ENCODE measurements at places on chromosomes 5 and 9. TPM values are rescaled to one million over a fixed set of nuclear protein-coding genes. Genes with fewer than 3 reads are reported as not detected.

NR5A1 gene
- not detected for polyA plus RNA-seq

ALDH1A1 gene
- 0.06 TPM for polyA plus RNA-seq

PPP3R2 gene
- not detected for polyA plus RNA-seq

FAM221B gene
- polyA plus RNA-seq: not detected

RASGEF1C gene
- polyA plus RNA-seq: not detected

BASP1 gene
- polyA plus RNA-seq: 53.0 TPM

SHB gene
- polyA plus RNA-seq: 0.16 TPM

CTSL gene
- 0.13 TPM for polyA plus RNA-seq
